ENCODE measurements at places on chromosomes 16 and 17.
A peak's percentile ranks its signal among the peaks of the same experiment; 100 is the strongest.

DNA sequence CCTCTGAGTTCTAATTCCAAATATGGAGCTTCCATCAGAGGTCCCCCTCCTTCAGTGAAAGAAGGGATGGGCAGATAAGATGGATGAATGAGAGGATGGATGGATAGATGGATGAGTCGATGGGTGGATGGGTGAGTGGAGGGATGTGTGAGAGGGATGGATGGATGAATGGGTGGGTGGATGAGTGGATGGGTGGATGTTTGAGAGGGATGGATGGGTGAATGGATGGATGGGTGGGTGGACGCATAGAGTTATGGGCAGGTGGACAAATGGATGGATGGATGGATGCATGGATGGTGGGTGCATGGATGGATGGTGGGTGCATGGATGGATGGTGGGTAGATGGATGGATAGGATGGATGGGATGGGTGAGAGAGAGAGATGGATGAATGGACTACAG lies 69.0 kb downstream of the MGAT5B start:
- no peak for DNase-seq

GRCh38 chr16:17194190-17194780 lies 276.5 kb downstream of the XYLT1 start:
- peak; percentile 33 for DNase-seq

DNA sequence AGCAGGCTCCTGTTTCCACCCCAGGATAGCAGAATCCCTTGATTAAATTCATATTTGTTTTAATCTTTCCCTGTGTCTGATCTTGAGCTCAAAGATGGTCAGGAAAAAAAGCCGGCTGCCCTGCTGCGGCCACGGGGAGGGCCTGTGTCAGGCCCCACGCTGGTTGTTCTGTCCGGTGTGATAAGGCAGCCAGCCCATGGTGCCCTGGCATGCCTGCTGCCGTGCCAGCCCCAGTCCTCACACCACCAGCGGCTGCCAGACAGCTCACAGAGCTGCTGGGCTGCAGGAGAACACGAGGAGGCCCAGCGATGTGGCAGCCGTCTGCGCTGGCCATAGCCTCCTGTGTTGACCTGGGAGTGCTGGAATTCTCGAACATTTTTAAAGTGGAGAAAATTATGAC lies 34.7 kb upstream of the BRD7 start:
- DNase-seq = no peak

- DNase-seq = peak; percentile 52
Measured at GRCh38 chr16:24775455-24775854, 46.0 kb downstream of the TNRC6A start.

GRCh38 chr16:66070140-66070917 lies 296.2 kb upstream of the CDH5 start:
- peak; percentile 85 for DNase-seq

GRCh38 chr16:25950586-25951281 lies 259.0 kb downstream of the HS3ST4 start:
- DNase-seq = no peak

DNA sequence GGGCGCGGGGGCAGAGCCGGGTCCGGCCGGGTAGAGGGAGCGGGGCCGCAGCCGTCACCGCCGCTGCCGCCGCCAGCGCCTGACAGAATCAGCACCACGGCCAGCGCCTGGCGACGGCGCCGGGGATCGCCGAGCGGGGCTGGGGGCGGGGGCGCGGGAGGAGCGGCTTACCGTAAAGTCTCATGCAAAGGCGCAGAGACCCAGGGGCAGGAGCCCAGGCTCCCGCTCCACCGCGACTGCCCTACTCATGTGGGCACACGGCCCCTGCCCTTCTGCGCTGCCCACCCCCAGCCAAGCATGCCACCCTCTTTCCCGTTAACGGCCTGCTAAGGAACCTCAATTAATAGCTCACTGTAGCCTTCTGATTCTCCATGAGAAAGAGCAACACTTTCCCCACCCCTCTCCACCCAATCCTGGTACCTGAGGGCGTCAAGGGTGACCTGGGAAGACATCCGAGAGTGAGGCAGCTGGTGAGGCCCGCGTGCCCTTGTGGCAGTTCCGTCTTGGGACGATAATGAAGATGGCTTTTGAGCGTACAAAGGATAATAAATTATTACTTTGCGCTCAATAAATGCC lies at the start of gene SEZ6:
Gene SEZ6, minus strand, starts transcription at position 98 of the 576 bp plus-strand sequence. CDS start 164 bp downstream, outside the sequence.
- DNase-seq = peak; percentile 36

DNA sequence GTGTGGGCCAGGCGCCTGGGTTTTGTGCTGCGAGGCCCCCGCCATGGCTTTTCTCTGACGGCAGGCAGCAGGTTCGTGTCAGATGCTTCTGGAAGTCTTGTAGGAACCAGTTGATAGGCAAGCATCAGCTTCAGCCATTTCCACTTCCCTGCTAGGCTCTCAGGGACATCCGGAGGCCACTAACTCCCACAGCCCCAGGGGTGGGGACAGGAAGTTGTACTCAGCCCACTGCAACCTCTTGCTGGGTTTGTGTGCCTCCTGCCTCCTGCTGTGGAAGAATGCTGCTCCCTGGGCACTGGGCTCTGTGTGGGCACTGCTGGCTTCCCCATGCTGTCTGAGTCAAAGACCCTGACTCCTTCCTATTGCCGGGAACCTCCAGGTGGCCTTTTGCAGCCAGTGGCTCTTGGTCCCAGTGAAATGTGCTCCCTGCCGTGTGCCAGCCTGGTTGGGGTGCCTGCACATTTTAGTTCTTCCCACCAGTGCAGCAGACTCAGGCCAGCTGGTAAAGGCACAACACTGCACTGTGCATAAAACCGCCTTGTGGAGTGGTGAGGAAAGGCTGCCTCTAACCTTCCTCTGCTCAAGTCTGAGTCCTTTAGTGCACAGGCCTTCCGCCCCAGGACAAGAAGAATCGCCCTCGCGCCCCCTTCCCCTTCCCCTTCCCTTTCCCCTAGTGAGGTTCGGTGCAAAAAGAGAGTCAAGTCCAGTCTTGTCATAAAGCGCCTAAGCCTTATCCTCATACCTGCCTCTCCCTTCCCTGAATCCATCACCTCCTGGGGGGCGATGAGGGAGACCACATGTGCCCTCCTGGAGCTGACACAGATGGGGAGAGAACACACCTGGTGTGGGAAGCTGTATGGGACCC lies 16.6 kb downstream of the LDHD start:
- DNase-seq = no peak

GRCh38 chr17:10151667-10152496 lies 46.5 kb downstream of the GAS7 start:
- no peak for DNase-seq

DNA sequence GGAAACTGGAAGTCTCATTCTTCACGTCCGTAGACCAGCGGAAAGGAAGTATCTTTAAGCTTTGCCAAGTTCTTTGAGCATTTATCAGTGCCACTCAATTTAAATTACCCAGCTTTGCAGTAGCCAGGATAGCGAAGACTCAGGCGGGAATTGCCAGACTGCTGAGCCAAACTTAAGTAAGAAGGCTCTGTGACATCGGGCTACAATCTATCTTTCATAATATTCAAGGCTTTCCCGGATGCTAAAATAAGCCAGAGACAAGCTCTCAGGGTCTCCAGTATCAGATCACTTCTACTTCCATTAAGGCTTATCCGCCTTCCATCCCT lies 436 bp upstream of the BRIP1 start:
- no peak for DNase-seq

GRCh38 chr16:769934-770333 lies 9.4 kb downstream of the MSLN start:
- DNase-seq = no peak

GRCh38 chr17:51322390-51323029 lies 62.2 kb downstream of the UTP18 start:
- DNase-seq = peak; percentile 14

DNA sequence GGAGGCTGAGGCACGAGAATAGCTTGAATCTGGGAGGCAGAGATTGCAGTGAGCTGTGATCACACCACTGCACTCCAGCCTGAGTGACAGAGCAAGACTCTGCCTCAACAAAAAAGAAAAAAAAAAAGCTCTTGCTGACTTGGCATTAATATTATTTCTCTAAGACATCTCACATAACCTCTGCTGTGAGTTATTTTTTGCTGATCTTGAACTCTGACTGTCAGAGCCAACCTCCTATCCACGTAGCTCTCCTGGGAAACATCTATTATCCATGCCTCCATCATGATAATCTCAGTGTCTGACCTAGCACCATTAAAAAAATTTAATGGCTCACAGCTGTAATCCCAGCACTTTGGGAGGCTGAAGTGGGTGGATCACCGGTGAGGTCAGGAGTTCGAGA lies 12.7 kb upstream of the ULK2 start:
- DNase-seq = no peak

DNA sequence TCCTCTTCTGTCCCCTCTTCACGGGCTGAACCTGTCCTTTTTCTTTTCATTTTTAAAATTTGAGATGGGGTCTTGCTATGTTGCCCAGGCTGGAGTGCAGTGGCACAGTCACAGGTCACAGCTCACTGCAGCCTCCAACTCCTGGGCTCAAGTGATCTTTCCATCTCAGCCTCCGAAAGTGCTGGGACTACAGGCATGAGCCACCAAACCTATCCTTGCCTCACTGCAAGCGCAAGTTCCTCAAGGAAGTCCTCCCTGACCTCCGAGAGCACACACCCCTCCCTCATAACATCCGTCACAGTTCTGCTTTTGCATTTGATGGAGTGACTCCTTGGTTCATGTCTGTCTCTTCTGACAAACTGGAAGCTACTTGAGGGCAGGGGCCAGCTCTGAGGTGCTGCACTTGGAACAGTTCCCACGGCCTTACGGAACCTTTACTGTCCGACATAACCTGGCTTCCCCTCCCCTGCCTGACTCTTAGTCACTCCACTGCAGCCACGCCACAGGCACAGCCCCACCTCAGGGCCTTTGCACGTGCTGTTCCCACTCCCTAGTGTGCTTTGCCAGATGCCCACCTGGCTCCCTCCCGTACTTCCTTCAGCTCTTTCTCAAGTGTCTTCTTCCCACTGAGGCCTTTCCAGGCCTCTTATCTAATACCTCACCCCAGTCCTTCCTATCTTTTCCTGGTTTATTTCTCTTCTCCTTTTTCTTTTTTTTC lies 4.4 kb downstream of the TBX6 start:
- DNase-seq = no peak

GRCh38 chr16:81647527-81647926 lies 131.6 kb upstream of the PLCG2 start:
- DNase-seq = peak; percentile 47

- DNase-seq = peak; percentile 66
Measured at GRCh38 chr17:64315032-64315490, 52.0 kb upstream of the TEX2 start.

DNA sequence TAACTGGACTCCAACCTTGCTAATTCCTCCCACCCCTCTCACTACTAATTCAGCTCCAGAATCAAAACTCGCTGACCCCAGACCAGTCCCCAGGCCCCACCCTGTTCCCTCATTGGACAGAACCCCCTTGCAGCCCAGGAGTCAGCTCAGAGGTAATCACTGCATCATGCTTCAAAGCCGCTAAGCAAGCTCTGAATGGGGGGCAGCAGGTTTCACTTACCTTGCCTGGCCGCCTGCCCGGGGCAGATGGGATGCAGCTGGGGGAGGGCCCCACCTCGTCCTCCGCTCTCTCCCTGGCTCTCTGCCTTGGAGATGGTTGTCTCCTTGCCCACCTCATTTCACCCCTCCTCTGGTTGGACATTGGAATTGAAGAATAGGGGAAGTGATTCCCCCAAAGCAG lies 4.8 kb upstream of the NGFR start:
- no peak for DNase-seq

GRCh38 chr16:55760310-55761001 lies 72.4 kb downstream of the CES1 start:
- no peak for DNase-seq

GRCh38 chr16:1992704-1993317 lies 3.0 kb downstream of the SYNGR3 start:
- no peak for DNase-seq

DNA sequence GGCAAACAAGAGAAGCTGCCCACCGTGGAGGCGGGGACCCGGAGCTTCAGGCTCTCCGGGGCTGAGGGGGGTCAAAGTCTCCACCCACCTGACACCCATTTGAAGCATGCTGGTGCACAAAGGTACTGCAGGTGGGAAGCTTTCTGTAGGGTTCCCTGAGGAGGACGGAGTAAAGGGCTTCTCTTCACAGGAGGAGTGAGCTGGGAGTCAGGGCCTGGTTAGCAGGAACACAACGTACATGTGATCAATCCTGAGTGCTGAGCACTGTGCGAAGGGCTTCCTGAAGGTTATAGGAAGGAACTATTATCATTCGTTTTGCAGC lies 252.9 kb upstream of the RPL38 start:
- no peak for DNase-seq

GRCh38 chr16:83031524-83031923 lies 404.8 kb downstream of the CDH13 start:
- DNase-seq = no peak

GRCh38 chr17:76139801-76140660 lies 1.0 kb downstream of the FOXJ1 start:
- DNase-seq = no peak

- DNase-seq = no peak
Measured at GRCh38 chr17:48543854-48544348, 1.0 kb downstream of the HOXB2 start.

DNA sequence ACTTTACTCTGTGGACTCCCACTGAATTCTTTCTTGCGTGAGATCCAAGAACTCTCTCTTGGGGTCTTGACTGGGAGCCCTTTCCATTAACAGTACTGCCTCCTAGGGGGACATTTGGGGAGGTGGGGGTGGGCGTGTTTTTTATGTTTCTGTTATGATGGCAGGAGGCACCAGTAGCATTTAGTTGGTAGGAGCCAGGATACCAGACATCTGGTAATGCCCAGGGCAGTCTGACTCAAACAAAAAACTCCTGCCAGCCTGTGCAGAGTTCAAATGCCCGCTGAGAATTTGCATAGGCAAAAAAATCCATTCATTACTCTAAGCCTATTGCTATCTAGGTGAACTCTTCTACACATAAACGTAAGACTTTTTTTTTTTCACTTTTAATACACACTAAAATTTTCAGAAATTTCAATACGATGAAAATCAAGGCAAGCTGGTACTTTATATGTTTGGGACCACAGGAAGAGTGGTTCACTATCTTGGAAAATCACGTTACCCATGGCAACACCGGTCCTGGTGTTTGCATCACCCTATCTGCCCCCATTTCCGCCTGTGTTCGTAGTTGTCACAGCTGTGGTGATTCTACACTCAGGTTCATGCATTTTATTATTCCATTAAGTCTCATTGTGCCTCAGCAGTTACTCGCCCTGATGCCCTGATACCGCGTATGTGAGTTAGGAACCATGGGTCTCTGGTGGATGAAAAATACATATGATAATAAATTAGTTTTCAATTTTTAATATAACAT lies 121.1 kb upstream of the XYLT1 start:
- DNase-seq = no peak

DNA sequence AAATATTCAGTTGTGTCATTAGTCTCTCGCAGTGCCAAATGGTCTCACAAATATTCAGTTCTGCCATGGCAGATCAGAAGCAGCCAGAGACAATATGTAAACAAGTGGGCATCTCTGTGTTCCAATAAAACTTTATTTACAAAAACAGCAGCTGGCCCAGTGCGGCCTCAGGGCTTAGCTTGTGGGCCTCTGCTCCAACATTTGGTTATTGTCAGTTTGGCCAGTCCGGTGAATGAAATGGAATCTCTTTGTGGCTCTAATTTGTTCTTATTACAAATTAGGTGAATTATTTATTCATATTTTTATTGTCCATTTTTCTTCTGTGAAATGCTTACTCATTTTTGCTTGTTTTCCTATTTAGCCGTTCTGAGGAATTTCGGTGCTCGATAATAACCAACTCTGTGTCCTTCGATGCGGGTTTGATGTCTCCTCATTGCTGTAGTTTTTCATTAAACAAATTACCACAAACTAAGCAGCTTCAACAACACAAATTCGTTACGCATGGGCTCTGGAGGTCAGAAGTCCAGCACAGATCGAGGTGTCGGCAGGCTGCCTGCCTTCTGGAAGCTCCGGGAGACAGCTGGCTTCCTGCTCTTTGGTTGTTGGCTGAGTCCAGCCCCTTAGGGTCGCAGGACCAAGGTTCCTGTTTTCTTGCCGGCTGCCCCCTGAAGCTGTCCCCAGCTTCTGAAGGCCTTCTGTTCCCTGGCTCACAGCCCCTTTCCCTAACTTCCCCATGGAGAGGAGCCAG lies 4.1 kb upstream of the SLC38A10 start:
- DNase-seq = no peak

All from AG10803 (cell line).